Stimulated activated CD8-positive, alpha-beta memory T cell treated with anti-CD3 and anti-CD28 coated beads, Interleukin-4, amount 100 ng/mL, for 4 hours (primary cell): ENCODE measurements at places on chromosomes 1 and 21.
A peak's percentile ranks its signal among the peaks of the same experiment; 100 is the strongest.

GRCh38 chr1:40309374-40310128 lies 7.5 kb downstream of the COL9A2 start:
- DNase-seq: no peak

DNA sequence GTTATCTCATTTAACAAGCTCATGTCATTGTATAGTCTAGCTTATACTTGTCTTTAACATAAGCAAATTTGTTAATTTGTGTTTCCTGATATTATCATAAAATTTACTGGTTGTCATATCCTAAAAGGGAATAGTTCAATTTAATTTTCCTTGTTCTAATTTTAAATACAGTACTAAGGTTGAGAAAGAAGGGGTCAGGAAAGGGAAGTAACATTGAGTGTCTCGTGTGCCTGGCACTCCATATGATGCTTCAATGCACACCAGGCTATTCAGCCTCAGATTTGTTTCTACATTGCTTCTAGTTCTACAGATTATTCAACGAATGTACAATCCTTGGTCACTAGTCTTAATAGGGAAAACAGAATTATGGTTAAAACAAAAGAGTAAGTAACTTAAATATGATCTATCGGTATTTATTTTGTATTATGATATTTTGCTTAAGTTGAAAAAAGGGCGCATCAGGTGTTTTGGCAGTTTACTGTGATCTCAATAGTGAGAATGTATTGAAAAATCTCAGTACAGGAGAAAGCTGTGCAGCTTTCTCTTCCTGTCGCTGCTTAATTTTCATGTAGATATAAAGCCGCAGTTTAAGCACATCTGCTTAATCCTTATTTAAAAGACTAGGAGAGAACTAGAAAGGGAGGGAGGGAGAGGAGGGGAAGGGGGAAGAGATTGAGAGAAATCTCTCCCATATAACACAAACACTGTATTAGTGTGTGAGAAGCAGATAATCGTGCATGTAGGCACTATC lies 13.0 kb downstream of the PTPRC start:
- no peak for DNase-seq

- no peak for DNase-seq
These were observed 13.7 kb downstream of the TMPRSS2 start for GRCh38 chr21:41494242-41494641.

- no peak for DNase-seq
These were observed 16.6 kb downstream of the SPATA17 start for GRCh38 chr1:217647791-217648190.

DNA sequence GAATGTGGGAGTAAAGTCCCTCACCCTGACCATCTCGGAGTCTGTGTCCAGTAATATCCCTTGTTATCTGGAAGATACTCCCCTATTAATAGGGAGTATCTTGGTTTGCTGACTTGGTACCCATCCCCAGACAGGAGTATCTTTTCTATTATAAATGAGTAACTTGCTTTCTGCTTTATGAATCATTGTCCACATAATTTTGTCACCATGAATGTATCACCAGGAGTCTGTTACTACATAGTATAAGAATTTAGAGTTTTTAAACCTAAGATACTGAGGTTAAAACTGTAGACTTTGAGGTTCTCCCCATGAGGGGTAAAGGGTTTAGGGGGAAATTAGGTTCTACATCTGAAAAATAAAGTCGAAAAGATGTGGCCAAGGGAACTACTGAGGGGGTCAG lies 175.6 kb downstream of the FCRL5 start:
- no peak for DNase-seq

DNA sequence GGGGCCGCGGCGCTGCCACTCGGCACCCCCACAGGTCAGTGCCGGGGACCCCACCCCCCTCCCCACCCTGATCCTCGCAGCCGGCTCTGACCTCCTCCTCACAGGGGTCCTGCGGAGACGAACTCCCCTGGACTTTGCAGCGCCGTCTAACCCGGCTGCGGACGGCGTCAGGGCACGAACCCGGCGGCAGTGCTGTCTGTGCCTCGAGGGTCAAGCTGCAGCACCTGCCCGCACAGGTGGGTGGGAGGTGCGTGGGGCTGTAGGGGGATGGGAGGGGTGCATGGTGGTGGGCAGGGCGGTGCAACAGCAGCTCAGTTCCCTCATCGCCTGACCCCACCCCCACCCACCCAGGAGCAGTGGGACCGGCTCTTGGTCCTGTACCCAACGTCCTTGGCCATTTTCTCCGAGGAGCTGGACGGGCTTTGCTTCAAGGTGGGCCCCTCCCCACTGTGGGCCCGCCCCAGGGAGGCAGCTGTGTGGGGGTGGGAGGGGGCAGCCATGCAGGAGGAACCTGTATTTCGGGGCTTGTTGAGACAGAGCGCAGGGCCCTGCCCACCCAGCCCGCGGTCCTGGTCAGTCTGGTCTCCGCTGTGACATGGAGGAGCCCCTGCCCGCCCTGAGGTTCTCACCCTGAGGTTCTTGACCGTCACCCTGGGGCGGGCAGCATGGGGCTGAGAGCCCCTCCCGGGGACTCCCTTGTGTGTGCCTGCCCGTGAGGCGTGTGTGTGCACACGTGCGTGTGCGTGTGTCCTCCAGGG lies 4.9 kb downstream of the PLEKHN1 start:
- no peak for DNase-seq

- peak; percentile 31 for DNase-seq
These were observed 38.6 kb upstream of the GPR137B start for GRCh38 chr1:236103646-236104218.

GRCh38 chr1:26539722-26540121 lies 10.2 kb downstream of the RPS6KA1 start:
- no peak for DNase-seq

DNA sequence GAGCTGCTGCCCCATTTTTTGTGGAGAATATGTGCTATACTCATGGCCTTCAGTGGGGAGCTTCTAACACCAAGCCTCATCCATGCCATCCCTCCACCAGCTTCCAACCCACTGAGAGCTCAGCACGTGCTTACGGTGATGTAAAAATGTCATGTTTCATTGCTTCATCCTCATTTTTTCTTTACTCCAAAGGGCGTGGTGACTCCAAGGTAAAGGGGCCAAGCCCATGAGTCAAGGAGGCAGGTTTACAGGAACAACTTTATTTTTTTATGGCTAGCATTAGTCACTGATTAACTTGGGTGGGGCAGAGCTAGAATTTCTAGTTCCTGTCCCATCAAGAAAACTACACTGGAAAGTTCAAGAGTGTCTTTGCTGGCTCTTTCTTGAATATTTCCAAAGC lies at the start of gene C1orf226:
TSS of gene C1orf226 (plus strand) at position 346 of the 400 bp plus-strand sequence. CDS start 174 bp downstream, outside the sequence.
- DNase-seq: no peak

DNA sequence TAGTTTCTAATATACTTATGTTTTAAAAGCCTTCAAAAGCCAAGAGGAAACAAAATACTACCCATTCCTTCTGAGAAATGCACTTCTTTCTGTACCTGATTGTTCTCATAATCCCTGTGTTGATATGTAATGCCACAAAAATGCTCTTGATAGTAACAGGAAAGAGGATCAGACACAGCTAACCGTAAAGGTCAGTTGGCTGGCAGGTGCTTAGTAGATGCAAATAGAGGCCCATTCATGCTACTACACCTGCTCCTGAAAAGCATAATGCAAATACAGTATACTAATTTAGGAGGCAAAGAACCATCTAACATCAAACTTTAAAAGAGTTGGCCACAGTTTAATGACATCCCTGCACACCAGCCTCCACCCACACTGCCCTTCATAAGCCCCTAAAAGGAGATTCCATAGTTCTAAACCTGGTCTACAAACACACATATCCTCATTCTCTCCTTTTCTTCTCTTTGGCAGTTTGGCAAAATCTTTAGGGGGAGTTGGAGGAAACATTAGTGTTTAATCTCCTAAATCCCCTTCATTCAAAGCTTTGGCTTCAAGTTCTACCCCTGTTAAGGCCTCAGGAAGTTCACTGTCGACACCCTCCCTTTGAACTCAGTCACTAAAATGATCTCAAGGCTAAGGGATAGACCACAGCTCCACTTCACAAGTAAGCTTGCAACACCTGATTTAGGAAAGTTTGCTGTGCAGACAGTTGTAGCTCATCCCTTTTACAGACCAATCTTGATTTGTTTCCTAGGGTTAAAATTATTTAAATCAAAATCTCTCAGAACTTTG lies 2.9 kb upstream of the CD46 start:
- DNase-seq: no peak

- DNase-seq: no peak
These were observed 20.0 kb downstream of the ADAMTS5 start for GRCh38 chr21:26946744-26947446.

- no peak for DNase-seq
These were observed 99.6 kb downstream of the RUNX1 start for GRCh38 chr21:34949499-34949898.

DNA sequence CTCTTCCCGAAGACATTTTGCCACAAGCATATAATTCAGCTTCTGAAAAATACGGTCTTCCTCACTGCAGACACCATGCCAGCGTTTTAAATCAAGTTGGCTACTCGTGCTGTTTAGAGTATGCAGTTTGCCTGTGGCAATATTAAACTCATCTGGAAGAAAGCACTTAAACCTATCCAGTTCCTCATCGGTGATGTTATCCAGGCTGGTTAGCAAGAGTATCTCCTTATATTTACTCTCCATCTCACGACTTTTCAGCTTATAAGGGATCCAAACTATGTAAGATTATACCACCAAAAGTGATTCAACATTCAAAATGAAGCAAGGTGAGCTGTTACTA lies 9.7 kb upstream of the IFI16 start:
- DNase-seq: no peak

- no peak for DNase-seq
These were observed 442.1 kb downstream of the PTBP2 start for GRCh38 chr1:97163591-97164275.

GRCh38 chr1:185567440-185567839 lies 166.8 kb upstream of the HMCN1 start:
- no peak for DNase-seq

DNA sequence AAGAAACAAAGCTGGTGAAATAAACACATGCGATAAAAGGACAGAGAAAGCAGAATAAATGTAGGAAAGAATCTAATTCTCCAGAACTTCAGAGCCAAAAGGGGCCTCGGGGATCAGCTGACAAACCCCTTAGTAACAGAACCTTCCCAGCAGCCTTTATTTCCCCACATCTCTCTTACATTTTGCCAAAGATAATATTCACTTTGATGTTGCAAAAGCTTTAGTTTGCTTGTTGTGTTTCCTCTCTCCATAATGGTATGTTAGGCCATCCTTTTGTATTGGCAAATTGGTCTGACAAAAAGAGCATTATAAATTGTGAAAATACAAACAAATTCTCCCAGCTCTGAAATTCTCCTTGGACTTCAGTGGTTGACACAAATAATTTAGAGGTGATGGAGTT lies 54.9 kb downstream of the OPTC start:
- DNase-seq: no peak

GRCh38 chr1:20551945-20552727 lies at the start of gene FAM43B:
FAM43B (plus strand) TSS chr1:20552573; CDS start chr1:20552974, 401 bp downstream.
- DNase-seq: no peak

DNA sequence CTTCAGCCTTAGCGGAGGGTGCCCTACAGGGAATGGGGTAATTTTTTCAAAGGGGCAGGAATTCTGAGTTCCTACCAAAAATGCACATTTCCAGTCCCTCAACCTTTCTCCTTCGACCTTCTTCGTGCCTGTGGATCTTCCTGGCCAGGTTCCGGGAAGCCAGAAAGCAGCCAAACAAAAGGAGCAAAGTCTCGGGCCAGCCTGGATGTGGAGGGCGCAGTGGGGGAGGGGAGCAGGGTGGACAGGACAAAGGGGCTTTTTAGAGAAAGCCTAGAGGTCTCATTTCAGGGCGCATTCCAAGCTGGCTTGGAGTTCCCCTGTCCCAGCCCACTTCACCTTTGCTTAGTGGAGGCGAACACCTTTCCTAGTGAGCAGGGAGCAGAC lies 2.9 kb upstream of the INAVA start:
- no peak for DNase-seq

DNA sequence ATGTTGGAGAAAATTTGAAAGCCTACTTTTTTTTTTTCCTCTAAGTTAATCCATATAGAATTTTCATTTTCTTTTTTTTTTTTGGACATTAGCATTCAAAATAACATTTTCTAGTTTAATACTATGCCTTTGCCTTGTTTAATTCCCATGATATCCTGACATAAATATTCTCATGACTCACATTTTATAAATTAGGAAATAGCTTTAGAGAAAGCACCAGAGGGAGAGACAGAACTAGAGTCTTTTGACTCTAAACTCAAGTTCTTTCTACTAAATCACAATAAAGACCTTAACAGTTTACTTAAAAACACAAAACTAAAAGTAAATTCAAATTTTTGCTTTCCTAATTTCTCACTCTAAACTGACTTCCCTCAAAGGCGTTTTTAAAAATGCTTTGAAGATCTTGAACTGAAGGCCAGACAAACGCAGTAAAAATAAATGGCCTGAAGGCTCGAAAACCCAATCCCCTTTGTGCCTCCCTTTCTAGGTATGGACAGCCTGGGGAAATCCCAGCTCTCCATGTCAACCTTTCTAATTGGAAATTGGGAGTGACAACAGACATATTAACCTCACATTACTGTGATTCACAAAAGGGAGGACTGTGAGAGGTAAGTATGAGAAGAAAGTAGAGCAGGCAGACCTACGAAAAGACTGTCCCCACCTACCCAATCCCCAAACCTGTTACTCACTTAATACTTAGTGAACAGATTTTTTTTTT lies 104.6 kb downstream of the ENAH start:
- DNase-seq: no peak

DNA sequence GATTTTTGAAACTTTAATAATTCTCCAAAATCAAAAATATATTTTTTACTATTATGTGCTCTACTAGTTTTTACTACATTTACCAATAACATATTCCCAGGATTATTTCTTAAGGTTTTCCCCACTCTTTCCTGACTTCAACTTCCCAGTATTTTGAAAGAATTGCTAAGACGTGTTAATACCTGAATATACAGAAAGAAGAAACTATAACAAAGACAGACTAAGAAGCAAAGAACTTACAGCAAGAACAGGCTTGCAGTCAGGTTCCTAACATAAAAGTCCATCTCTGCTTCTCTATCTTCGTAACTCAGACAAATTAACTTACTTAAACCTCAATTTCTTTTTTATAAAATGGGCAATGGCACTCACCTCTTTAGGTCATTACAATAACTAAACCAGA lies 63.2 kb downstream of the SRSF11 start:
- DNase-seq: no peak

DNA sequence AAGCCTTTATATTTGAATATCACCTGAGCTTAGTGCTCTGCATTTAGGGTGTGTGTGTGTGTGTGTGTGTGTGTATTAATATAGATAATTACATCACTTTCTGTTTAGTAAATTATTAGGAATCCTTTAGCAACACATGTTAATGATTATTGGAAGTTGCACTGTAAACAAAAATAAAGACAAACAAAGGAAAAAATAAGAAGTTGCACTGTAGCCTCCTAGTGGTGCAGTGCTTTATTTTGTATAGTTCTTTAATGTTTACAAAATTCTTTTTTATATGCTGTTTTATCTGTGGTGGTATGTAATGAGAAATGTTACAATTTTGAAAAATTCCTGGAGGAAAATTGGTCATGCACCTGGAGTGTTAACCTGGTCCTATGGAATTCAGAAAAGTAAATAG lies 69.2 kb downstream of the UBE4B start:
- no peak for DNase-seq
